ENCODE measurements at places on chromosomes 1 and 21.
A peak's percentile ranks its signal among the peaks of the same experiment; 100 is the strongest.

- no peak for DNase-seq
Measured at GRCh38 chr21:29888437-29888836, 51.4 kb downstream of the GRIK1 start.

DNA sequence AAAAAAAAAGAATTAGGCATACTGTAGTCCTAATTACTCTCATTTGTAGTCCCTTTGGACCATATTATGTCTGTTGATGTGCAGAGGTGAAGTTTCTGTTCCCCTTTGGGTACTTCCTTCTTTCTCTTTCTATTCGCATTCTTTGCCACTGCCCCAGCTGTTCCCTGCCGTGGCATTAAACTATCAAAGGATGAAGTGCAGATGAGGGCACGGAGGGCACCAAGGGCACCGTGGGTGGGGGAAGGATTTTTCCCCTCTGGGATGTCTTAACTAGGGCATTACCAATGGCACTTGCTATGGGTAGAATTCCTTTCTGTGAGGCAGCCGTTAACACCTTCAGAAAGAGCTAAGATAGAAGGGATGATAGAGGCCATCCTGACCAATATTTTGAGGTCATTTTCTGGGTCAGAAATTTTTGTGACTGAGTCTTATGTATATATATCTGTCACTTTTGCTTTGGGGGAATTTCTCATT is 4.9 kb upstream of the MAPKAPK2 start:
- DNase-seq: no peak

DNA sequence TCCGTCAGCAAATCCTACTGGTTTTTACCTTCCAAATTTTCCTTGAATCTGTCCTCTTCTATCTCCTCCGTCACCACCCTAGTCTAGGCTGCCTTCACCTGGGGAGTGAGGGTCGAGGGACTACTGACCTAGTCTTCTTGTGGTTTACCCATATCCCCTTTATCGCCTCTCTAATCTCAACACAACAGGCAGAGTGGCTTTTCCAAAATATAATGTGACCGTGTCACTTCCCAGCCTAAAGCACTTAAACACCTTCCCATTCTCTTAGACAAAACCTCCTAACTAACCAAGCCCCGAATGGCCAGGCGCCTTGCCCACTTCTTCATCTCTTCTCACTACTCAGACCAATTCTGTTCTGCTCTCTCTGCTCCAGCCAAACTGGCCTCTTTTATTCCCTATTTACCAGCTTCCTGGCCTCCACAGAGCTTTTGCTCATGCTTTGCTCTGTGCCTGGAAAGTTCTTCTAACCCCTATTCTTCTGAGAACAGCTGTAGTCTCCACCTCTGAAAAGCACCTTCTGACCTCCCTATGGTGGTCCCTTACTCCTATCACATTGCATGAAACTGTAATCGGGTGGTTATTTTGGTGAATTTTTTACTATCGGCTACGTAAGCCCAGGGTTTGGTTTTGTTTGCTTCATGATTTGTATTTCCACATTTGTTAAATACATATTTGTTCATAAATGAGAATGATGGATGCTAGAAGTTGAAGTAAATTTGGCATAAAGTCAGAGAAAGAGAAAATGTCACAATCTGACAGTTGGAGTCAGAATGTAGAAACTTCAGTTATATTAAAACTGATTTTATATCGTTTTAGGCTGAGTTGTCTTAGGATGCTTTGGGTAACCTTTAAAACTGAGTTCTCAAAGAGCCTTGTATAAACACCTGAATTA is 1.2 kb upstream of the NBPF1 start:
- DNase-seq: no peak

- no peak for DNase-seq
Measured at GRCh38 chr1:85122169-85122568, 73.9 kb upstream of the MCOLN3 start.

DNA sequence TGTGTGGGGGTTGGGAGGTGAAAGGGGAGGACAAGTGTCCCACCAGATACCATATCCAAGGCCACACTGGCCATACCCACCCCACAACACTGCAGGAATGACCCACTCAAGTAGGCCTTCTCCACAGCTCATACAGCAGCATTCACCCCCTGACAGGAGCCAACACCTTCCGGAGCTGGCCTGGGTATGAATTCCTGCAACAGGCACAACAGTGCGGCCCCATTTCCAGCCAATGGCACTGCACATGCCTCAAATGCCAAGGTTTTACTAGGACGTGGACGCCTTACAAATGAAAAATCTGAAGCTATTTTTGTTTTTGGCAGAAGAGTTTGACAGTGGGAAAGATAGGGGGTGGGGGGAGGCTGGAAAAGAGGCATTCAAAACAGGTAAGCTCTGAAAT is 2.0 kb downstream of the KCND3 start:
- no peak for DNase-seq

- DNase-seq: no peak
Measured at GRCh38 chr1:68528243-68528642, 31.4 kb upstream of the DEPDC1 start.

DNA sequence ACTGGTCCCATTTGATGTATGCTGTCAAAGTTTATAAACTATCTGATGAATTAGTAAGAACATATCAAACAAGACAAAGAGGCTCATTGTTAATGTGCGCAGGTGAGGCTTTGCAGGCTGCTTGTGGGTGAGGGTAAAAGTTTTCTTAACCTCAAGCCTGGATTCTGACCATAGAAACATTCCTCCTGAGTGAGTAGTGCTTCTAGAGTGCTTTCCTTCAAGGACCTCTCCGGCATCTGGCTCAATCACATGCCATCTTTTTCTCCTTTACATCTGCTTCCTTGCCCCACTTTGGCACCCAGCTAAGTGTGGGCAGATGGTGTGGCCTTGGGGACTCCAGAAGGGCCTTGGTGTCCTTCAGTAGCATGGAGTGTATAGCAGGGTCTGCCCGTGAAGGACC is 104.0 kb downstream of the ROR1 start:
- DNase-seq: no peak

GRCh38 chr1:193741228-193741627 is 554.8 kb upstream of the B3GALT2 start:
- no peak for DNase-seq

- DNase-seq: peak; percentile 40
Measured at GRCh38 chr1:54052431-54052933, 522 bp downstream of the TMEM59 start.

DNA sequence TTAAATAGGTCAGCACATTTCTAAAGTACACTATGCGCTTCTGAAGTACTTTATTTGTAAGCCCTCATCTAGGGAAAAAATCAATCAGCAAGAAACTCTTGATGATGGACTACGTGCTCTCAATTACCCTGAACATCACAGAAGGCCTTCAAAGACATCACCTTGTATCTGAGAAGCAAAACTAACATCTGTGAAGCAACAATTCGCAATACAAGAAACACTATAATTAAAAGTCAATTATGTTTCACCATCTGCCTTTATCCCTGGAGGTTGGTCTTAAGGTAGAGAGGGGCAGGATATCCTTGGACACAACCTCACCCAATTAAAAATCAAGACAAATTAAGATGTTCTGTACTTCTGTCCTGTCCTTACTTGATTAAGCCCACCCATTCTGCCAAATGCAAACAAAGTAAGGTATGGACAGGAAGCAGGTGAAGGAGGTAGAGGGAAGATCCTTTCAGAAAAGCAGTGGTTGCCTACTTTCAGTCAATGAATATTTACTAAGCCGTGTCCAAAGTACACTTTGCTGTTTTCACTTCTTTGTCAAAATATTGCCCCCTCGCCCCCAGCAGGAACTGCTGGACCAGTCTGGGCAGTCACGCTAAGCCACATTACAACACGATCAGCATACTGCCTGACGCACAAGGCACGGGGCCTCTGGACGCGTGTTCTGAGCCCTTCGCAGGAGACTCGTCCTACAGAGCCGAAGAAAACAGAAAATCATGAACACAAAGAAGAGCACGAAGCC is 887 bp downstream of the SLC19A2 start:
- peak; percentile 37 for DNase-seq

GRCh38 chr1:5579966-5580365 is 412.3 kb downstream of the NPHP4 start:
- no peak for DNase-seq

DNA sequence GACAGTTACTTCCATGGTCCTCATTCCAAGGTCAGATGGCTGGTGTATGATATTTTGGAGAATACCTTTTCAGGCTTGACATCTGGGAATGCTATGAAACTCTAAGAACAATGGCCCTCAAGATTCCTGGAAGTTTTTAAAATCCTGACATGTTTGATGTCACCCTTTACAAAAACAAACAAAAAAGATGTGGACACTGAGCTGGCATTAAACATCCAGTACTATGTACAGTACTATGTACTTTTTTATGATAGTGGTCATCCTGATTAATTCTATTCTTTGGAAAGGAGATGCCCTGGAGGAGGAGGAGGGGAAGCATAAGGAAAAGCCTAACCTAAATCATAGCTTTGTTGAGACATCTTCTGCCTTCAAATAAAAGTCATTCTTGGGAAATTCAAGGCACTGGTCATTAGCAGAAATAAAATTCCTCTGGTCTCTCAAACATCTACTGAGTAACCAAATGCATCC is 235.4 kb downstream of the HMCN1 start:
- DNase-seq: no peak

GRCh38 chr1:17441265-17441992 is 2.0 kb upstream of the RCC2 start:
- no peak for DNase-seq

GRCh38 chr1:167499664-167500101 is 18.6 kb downstream of the CD247 start:
- DNase-seq: peak; percentile 51

DNA sequence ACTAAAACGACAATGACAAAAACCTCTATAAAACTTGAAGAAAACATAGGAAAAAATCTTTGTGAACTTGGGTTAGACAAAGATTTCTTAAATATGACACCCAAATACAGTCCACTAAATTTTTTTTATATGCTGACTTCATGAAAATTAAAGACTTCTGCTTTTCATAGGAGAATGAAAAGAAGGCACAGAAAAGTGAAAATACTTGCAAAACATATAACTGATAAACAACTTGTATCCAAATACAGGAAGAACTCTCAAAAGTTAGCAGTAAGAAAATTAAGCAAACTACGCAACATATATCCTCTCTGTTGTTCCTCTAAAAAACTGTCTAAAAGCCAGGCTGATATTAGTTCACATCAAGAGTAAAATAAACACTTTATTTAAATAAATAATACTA is 53.6 kb downstream of the KIFAP3 start:
- DNase-seq: no peak

Measured in activated CD4-positive, alpha-beta T cell treated with anti-CD3 and anti-CD28 coated beads, Interleukin-2, amount 50 U/mL, for 48 hours (primary cell).